ENCODE measurements at places on chromosomes 4 and X.

GRCh38 chrX:150736475-150736874 lies 43.3 kb downstream of the MTMR1 start:
- DNase-seq, result no peak

DNA sequence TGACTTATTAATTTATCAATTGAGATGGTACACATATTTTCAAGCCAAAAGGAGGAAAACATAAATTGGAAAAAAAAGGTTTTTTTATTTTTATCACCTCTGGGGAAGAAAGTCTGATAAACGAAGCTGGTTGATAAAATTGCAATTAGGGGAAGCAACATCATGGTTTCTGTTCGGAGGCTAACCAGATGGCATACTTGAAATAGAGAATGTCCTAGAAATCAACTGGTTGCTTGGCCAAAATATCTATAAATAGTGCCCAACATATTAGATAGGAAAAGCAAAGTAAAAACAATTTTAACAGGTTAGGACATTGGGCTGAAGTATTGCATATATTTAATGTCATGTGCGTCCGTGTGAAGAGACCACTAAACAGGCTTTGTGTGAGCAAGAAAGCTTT lies 14.3 kb downstream of the KLKB1 start:
- DNase-seq, result no peak

DNA sequence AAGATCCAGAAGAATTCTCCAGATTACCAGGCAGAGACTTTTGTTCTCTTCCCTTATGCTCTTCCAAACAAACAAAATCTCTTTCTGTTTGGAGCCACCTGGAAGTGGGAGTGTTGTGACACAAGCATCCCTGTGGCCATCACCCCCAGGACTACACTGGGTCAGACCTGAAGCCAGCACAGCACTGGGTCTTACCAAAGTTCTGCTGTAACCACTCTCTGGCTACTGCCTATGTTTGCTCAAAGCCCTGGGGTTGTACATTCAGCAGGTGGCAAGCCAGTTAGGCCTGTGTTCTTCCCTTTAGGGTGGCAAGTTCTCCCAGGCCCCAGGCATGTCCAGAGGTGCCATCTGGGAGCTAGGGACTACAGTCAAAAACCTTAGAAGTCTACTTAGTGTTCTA lies 43.7 kb upstream of the MAOA start:
- no peak for DNase-seq

GRCh38 chr4:109683621-109684253 lies 19.5 kb downstream of the CASP6 start:
- DNase-seq, result no peak

DNA sequence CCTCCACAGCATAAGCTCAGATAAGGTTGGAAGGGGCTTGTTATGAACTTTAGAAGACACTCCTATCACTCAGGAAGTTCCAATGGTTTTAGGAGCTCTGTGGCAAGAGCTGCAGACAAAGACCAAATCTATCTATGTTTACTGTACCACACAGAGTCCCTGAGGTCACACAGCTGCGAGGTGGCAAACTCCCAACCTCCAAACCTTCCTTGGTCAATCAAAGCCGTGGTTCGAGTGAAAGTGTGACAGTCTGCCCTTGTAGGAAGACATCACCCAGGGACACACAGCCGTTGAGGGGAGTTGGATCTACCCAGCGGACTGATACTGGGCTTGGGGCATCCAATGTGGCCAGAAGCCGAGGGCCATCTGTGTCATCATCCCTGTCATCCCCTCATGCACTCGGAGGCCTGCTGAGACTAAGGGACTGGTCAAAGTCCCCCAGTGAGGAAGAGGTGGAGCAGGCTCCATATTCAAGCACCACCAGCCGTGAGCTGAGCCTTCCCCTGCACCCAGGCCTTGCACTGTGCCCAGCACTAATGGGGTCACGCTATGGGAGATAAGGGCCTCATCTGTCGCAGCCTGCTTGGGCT lies 26.8 kb downstream of the MAN2B2 start:
- no peak for DNase-seq

- DNase-seq, result no peak
Measured at GRCh38 chrX:42869659-42870476, 91.9 kb upstream of the PPP1R2C start.

DNA sequence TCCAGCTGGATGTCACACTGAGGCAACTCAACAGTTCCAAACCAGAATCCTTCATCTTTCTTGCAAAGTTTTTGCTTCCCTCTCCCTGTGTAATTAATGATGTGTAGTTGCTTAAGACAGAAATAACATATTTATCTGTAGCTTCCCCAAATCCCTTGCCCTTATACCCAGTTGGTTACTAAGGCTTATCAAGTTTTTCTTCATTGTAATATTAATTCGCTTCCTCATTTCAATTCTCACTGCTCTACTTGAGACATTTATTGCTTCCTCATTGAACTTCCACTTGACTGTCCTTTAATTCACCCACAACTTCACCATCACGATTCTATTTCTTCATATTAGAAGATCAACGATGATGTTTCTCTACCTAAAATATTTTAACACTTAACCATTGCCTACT lies 386.6 kb upstream of the CPEB2 start:
- DNase-seq, result no peak

- DNase-seq, result no peak
Measured at GRCh38 chrX:53018627-53019026, 30.0 kb upstream of the GPR173 start.

- no peak for DNase-seq
Measured at GRCh38 chrX:2928191-2928582, 952 bp downstream of the ARSD start.

DNA sequence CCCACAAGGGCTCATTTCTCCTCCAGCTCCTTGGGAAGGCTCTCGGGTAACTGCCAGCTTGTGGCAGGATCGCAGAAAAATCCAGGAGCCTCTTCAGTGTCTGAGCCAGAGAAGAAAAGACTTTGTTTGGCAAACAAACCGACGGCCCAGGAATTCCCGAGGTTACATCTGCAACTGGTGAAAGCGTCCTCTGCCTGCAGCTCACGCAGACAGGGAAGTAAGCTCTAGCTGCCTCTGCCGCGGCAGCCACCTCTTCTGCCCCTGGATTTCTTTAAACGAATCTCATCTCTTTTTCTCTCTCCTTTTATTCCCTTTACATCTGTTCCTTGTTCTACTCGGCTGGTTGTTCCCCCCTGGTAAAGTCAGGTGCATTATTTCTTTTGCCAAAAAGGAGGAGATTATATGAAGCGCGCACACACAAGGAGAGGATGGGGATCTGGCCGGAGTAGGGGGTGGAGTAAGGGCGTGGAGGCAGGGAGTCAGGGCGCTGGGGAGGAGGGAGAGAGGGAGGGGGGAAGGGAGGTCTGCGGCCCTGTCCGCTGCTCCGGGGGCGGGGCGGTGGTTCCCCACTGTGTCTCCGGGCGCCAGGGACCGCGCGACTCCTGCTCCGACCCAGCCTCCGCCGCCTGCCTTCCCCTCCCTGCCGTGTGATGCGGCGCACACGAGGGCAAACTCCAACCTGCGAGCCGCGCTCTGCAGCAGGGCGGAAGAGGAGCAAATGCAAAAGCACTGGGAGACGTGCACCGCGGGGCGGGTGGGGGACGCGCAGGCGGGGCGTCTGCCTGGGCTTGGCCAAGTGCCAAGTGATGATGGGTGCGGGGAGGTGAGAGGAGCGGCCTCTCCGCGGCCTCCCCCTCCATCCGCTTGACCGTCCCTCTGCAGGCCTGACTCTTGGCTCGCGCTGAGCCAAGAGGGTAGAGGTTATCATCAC lies at the start of gene DCHS2:
DCHS2 (minus strand) TSS at position 459 of the 931 bp plus-strand sequence; CDS start at position 15, 444 bp downstream.
- no peak for DNase-seq

DNA sequence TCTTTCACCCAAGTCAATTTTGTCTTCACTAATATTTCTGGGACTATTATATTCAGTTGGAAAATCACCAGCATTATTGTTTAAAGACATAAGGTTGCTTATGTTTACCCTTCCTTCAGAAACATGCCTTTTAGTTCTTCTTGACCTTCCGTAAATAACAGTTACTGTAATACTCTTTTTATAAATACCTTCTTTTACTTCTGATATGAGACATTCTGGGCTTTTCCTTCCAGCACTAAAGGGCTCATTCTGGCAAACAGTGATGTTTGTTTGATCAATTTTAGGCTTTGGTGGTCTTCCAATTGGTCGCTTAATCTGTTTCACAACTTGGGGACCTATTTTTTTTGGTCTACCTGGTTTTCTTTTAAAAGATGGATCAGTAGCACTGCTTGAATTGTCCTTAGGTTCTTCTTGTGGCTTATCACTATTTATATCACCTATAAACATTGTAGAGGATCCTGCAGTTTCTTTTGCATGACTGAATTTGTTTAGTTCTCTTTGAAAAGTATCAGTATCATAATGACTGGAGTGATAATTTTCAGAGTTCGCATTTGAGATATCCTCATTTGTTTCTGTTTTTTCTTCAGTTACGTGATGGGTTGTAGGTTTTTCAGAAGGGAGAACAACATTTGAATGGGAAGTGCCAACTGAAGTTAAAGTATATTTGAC lies 64.8 kb downstream of the NCAPG start:
- no peak for DNase-seq

- DNase-seq, result no peak
Measured at GRCh38 chr4:109755656-109756055, 25.8 kb upstream of the PLA2G12A start.

GRCh38 chrX:106608016-106608415 lies 3.8 kb upstream of the RADX start:
- no peak for DNase-seq

DNA sequence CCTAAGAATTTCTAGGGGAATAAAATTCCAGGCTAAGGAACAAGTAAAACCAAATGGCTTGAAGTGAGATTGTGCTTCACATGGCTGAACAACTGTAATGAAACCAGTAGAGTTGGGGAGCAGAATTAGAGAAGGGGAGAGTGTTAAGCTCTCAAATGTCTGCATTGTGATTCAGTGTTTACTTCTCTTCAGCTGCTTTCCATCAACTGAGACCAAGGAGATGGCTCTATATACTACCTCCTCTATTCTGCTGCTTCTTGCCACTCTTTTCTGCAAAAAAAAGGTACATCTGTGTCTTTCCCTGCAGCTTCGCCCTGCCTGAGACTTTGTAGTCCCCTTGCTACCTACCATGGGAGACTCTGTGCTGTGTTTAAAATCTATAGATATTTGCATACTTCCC lies 73.5 kb downstream of the WDFY3 start:
- no peak for DNase-seq

- no peak for DNase-seq
Measured at GRCh38 chrX:20265726-20266681, 705 bp downstream of the RPS6KA3 start.

GRCh38 chrX:29318012-29318411 lies 730.8 kb downstream of the IL1RAPL1 start:
- DNase-seq, result peak; percentile 65

- no peak for DNase-seq
Measured at GRCh38 chr4:55173580-55173979, 48.2 kb upstream of the KDR start.

- DNase-seq, result no peak
Measured at GRCh38 chrX:16156692-16157331, 10.5 kb upstream of the MAGEB17 start.

- no peak for DNase-seq
Measured at GRCh38 chr4:152156442-152156841, 379.4 kb downstream of the FBXW7 start.

DNA sequence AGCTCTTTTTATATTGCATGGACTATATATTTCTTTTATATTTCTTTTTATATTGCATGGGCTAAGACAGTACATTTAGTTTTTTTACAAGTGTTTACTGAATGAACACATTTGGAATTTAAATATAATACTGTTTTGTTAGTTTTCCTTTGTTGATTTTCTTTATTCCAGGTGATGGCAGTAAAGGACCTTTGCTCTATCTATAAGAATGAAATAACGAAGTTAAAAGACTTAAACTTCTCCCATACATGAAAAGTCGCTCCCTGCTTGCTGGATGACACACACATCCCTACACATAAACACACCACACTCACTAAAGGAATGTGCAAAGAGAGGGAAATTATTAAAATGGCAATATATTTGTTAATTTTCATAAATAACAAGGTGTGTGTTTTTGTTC lies 102.5 kb upstream of the ANXA10 start:
- DNase-seq, result no peak

DNA sequence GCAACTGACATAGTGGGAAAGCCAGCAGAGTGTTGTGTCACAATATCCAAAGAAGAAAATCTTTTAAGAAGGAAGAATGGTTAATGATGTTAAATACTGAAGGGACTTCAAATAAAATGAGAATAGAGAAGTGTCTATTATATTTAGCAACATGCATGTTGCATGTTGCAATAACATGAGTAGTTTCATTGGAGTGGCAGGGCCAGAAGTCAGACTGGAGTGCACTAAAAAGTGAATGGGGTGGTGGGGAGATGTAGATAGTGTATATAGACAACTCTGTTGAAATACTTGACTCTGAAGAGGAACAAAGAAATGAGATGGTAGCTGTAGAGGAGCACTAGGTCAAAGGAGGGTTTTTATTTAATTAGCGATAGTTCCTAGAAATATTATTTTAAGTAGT lies 9.5 kb upstream of the AMMECR1 start:
- no peak for DNase-seq

DNA sequence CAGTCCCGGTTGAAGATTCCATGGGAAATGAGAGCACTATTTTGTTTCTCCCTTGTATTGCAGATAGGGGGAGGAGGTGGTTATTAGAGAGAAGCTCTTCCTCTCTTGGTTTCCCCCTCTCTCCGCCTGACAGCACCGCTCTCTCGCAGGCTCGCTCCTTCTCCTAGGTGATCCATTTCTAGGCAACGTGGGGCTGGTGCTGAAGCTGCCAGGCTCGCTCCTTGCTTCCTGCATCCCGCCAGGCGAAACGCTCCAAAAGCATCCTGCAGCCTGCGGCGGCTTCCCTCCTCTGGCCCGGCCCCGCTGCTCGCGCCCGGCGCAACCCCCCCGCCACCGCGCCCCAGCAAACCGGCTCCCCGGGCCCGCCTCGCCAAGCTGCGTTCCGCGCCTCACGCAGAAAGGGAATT lies at the start of gene GRID2:
GRID2 (plus strand) TSS at position 346 of the 407 bp plus-strand sequence.
- no peak for DNase-seq

GRCh38 chrX:70422851-70423341 lies at the start of gene GDPD2:
Gene GDPD2, plus strand, starts transcription at chrX:70423314. Its CDS starts 1,671 bp downstream, at chrX:70424985.
- no peak for DNase-seq

GRCh38 chrX:45824471-45824870 lies 623.8 kb upstream of the DIPK2B start:
- DNase-seq, result peak; percentile 69

GRCh38 chr4:100795581-100795980 lies 277.8 kb upstream of the EMCN start:
- DNase-seq, result no peak

- DNase-seq, result peak; percentile 61
Measured at GRCh38 chrX:22097012-22097694, 65.0 kb downstream of the PHEX start.

DNA sequence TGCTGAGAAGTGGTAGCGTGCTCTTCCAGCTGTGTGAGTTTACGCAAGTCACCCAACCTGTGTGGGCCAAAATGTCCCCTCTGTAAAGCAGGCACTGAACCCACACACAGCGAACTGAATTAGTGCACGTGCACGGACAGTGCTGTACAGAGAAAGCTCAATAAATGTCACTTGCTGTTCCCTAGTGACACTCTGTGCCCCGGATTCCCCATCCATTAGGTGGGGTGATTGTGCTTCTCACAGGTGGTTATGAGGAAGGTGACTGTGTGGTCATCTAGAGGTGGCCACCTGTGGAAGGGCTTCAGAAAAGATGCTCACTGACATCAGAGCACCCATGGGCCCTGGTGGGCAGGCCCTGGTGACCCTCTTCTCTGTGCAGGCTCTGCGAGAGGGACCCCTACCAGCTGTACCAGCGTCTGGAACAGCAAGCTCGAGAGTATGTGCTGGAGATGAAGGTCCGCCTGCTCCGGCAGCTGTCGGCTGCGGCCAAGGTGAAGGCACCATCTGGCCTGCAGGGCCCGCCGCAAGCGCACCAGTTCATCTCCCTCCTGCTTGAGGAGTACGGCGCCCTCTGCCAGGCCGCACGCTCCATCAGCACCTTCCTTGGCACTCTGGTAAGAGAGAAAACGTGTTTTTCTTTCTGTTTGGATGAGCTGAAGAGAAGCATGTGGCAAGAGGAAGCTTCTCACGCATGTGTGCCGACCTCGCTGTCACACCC lies 94.3 kb downstream of the FAM193A start:
- no peak for DNase-seq

Data from fibroblast of skin of left biceps (primary cell).